Activated naive CD8-positive, alpha-beta T cell treated with anti-CD3 and anti-CD28 coated beads, Interleukin-2, amount 10 ng/mL, durations not matched to agents 7 days and 5 days (primary cell): ENCODE measurements at places on chromosomes 16 and 17. TPM values are rescaled to one million over a fixed set of nuclear protein-coding genes. Genes with fewer than 3 reads are reported as not detected.

DNA sequence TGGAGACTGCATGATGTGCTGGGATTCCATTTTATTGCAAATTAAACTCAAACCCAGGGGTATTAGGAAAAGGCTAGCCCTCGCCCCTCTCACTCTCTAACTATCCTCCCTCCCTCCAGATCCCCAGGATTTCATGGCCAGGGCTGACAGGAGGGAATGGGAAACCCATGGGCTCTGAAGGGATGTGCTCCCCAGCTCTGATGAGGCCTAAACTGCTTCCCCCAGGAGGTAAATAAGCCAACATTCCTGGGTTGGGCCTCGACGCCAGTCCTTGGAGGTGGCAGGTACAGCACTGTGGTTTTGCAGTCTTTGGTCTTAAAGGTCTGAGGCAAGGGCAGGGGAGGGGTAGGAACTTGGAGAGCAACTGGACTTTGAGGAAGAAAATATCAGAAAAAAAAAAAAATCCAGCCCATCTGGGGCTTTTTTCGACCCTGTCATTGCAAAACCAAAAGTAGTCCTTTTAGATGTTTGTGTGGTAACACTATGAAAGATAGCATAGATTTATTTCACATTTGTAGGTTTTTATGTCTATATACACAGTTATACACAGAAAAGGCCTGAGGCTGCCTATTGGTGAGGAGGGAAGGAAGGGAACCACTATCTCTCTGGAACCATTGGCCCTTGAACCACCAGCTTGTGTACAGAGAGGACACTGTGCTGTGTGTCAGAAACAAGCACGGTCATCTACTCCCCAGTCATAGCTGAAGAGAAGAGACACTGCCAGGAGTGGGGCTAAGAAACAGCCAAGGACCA is 12.0 kb downstream of the C17orf113 start:
- peaks cover 10% of the 10 kb centered on the region for H3K27me3 ChIP-seq
- H3K4me3 ChIP-seq, result no peak overlapping the region
- no peaks in the 10 kb centered on the region for H3K36me3 ChIP-seq
- H3K27ac ChIP-seq, result no peak overlapping the region

DNA sequence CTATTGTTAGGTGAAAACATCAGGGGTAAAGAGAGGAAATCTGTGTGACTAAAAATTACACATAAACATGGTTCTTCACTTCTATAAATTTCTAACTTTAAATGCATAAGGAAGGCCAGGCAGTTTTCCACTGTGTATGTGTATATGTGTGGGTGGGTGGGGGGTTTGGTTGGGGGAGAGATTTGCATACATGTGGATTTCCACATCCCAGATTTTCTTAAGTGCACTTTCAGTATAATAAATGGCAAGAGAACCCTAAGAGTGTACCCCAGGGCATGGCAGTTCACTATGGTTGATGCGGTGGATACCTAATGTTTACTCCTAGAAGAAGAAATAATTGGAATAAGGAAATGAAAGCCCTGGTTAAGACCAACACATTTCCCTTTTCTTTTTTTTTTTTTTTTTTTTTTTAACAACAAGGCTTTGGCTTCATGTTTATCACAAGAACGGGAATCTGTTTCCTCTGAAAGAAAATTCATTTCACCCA is 451.8 kb upstream of the CCL2 start:
- peaks cover 20% of the 10 kb centered on the region for H3K27me3 ChIP-seq
- no peaks in the 10 kb centered on the region for H3K4me1 ChIP-seq
- H3K4me3 ChIP-seq, result no peak overlapping the region
- no peaks in the 10 kb centered on the region for H3K36me3 ChIP-seq
- no peak overlapping the region for H3K27ac ChIP-seq

Gene OTOP2
- not detected for total RNA-seq

GRCh38 chr17:28090551-28090950 is 48.1 kb downstream of the NLK start:
- H3K4me1 ChIP-seq, result peaks cover 2% of the 10 kb centered on the region
- H3K27me3 ChIP-seq, result no peaks in the 10 kb centered on the region
- peaks cover 2% of the 10 kb centered on the region for H3K36me3 ChIP-seq
- H3K4me3 ChIP-seq, result no peak overlapping the region
- DNase-seq, result no peak

DNA sequence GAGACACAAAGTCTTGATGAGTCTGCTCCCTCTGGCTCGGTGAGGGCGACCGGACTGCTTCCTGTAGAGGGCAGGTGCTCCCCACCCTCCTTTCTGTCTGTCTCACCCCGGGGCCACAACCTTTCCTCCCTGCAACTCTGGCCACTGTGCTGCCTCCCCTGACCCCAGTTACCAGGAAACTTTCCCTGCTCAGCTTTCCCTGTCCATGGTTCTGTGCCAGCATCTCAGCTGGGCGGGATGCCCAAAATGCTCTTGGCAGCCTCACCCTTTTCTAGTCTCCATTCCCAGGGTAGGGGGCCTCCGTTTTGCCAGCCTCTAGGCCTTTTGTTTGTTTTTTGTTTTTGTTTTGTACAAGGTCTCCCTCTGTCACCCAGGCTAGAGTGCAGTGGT is 1.4 kb downstream of the PLD2 start:
- peaks cover 9% of the 10 kb centered on the region for H3K36me3 ChIP-seq
- DNase-seq, result no peak
- peak overlapping the region; percentile 57 for H3K4me3 ChIP-seq
- peak overlapping the region; percentile 56 for H3K27ac ChIP-seq
- H3K27me3 ChIP-seq, result no peaks in the 10 kb centered on the region

DNA sequence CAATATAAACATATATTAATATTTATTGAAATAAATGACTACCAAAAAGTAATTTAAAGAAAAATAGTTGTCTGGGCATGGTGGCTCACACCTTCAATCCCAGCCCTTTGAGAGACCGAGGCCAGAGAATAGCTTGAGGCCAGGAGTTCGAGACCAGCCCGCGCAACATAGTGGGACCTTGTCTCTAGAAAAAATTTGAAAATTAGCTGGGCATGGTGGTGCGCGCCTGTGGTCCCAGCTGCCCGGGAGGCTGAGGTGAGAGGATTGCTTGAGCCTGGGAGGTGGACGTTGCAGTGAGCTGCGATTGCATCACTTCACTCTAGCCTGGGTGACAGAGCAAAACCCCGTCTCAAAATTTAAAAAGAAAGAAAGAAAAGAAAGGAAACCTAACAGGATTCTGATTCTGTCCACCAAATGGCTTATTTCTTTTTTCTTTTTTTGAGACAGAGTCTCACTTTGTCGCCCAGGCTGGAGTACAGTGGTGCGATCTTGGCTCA is 3.4 kb upstream of the BPTF start:
- H3K4me1 ChIP-seq, result no peaks in the 10 kb centered on the region
- H3K27me3 ChIP-seq, result peaks cover 18% of the 10 kb centered on the region
- H3K4me3 ChIP-seq, result no peak overlapping the region
- H3K36me3 ChIP-seq, result peaks cover 1% of the 10 kb centered on the region

Gene SLC4A1
- total RNA-seq, result not detected

GRCh38 chr16:54873071-54873470 is 57.6 kb upstream of the IRX5 start:
- H3K4me3 ChIP-seq, result no peak overlapping the region
- no peaks in the 10 kb centered on the region for H3K27me3 ChIP-seq
- H3K27ac ChIP-seq, result no peak overlapping the region
- no peaks in the 10 kb centered on the region for H3K4me1 ChIP-seq
- no peaks in the 10 kb centered on the region for H3K36me3 ChIP-seq

Gene MT1G
- 5.0 TPM for total RNA-seq

Gene SERPINF2
- total RNA-seq, result 0.23 TPM

Gene TAT
- not detected for total RNA-seq

DNA sequence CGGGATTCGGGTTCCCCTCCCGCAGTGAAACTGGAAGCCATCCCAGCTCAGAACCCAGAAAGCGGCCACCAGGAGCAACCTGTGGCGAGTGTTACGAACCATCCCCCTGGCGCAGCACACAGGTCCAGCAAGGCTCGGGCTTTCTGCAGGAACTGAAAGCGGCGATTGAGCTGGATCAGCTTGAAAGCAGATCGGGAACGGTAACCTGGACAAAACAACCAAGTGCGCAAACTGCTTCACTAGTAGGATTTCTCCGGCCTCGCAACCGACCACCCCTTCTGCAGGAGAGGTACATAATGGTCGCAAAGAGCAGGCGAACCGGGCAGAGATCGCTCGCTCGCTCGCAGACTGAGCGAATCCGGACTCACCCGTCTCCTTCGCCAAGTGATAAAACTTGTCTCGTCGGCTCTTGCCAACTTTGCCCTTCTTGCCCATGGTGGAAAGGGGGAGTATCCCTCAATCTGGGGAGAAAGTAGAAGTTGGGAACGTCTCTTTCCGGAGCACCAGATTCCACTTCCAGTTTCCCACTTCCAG is 696 bp upstream of the PSMC5 start:
- H3K4me1 ChIP-seq, result peaks cover 58% of the 10 kb centered on the region
- no peaks in the 10 kb centered on the region for H3K27me3 ChIP-seq
- peak overlapping the region; percentile 91 for H3K4me3 ChIP-seq
- peak overlapping the region; percentile 94 for H3K27ac ChIP-seq

Gene CORO6
- 9.0 TPM for total RNA-seq

Gene FBXO39
- 0.48 TPM for total RNA-seq

DNA sequence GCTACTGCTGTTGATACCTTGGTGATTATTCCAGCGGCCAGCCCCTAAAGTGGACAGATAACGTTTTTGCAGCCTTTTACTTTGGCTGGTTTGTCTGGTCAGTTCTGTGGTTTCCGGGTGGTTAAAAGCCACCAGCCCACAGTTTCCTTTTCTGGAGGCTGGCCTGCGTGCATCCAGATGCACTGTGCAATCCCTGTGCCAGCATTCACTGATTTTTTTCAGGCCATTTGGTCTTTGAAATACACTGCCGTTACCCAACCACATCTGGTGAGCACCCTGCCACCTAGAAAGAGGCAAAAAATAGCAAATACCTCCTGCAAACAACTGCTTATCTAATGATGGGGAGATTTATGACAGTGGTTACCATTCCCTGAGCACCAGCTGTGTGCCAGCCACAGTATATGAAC is 797 bp downstream of the NUDT7 start:
- peaks cover 6% of the 10 kb centered on the region for H3K36me3 ChIP-seq
- peaks cover 11% of the 10 kb centered on the region for H3K4me1 ChIP-seq
- peak overlapping the region; percentile 56 for H3K27ac ChIP-seq
- peak overlapping the region; percentile 87 for H3K4me3 ChIP-seq
